ENCODE measurements at places on chromosomes 5 and 9.

GRCh38 chr5:53355316-53355715, 125.1 kb upstream of the FST start:
- no peak for DNase-seq

GRCh38 chr5:65474130-65474711, 7.5 kb downstream of the ADAMTS6 start:
- DNase-seq = no peak

DNA sequence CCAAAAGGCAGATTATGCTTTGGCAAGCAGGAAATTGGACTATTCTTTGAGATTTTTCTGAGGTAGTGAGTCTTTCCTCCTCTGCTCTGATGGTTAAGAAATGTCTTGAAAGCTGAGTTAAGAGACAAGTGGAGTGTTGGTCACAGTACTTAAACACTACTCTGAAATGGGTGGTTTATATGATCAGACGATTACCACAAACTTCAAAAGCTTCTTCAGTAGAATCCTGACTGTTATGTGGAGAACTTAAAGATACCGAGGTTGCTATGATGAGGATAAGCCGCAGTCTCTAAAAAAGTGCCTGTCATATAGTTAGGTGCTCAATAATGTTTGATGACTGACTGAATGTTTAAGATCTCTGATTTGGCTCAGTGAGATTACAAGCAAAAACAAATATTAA, 24.3 kb downstream of the GCNT4 start:
- DNase-seq = no peak

- no peak for DNase-seq
Observed at GRCh38 chr9:132969783-132970182, 8.7 kb upstream of the GFI1B start.

DNA sequence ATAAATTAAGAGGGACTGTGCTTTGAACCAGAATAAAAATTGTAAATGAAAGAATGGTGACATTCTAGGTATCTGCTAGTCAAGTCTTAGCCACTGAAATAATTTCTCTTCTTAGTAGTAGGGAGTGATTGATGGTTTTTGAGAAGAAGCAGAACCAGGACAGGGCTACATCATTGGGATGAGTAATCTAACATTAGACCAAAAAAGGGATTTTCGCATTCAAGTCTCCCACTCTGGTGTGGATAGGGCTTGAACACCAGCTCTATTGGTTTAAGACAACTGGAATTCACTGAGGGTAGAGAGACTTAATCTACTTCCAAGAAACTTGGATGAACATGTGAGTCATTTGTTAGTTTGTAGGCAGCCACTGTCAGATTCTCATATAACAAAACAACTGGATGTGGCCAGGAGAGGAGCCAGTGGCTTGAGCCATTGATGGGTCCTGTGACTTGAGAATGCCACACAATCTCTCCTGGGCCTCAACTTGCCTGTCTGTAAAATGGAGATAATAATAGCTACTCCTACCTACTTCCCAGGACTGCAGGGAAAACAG, 16.6 kb downstream of the FAT2 start:
- DNase-seq = no peak

DNA sequence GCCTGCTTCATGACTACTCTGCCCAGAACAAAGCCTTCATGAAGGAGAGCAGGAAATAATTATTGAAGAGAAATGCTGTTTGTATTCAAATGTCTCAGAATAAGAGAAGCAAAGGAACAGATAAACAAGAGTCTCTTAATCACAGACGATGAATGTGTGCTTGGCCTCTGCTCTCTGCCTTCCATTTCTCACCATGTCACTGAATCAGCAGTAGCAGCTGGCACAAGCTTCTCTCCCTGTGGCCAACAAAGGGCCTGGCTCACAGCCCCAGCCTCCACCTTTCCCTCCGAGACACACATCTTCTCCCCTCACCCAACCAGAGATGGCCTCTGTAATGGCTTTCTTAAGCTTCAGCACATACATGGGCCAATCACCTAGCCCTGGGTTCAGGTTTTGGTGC, 128.1 kb upstream of the SLIT3 start:
- no peak for DNase-seq
